Lower lobe of right lung (tissue), 2 donors: ENCODE measurements at places on chromosomes 4 and X.
A peak's percentile ranks its signal among the peaks of the same experiment; 100 is the strongest.

GRCh38 chr4:55381502-55381901 lies 14.3 kb upstream of the TMEM165 start:
- no peak for DNase-seq

GRCh38 chr4:96379524-96379923 lies 539.6 kb downstream of the PDHA2 start:
- no peak for DNase-seq

GRCh38 chrX:39734174-39734776 lies 363.5 kb downstream of the BCOR start:
- no peak for DNase-seq

- no peak for DNase-seq
Observed at GRCh38 chr4:72743078-72743477, 174.1 kb upstream of the ADAMTS3 start.

DNA sequence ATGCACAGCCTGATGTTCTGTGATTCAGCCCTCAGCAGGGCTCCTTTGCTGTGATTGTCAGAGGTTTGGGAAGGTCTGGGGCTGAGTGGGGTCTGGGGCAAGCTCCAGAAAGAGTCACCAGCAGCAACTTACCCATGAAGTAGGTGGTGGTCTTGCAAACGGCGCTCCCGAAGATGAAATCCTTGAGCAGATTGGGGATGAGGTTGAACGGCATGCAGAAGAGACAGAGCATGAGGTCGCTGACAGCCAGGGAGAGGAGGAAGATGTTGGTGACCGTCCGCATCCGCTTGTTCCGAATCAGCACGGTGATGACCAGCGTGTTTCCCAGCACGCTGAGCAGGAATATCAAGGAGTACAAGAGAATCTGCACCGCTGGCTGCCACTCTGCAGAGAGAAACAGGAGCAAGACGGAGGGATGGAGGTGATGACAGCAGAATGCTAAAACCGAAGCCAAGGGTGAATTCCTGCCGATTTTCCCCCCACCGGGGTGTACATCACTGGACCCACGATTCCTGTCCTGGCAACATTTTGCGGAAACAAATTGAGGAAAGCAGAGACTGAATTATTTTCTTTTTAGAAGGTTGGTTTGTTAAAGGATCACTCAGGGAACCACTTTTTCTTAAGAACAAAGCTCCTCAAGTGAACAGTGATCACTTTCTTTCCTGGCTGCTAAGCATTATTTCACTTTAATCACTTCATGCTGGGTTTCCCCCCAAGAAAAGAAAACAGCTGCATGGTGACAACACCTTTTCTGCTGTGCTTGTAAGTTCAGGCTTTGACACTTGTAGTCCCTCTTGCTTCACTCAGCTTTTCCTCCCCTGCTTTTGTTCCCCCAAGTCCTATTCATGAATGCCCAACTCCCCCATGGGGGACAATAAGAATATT lies 941 bp downstream of the CCKAR start:
- DNase-seq = no peak

- no peak for DNase-seq
Observed at GRCh38 chr4:147056940-147057610, 111.4 kb upstream of the TTC29 start.

- DNase-seq = no peak
Observed at GRCh38 chr4:152234571-152234970, 301.3 kb downstream of the FBXW7 start.

- DNase-seq = no peak
Observed at GRCh38 chrX:38260231-38260630, 39.6 kb upstream of the SRPX start.

GRCh38 chrX:18883234-18883960 lies 100.5 kb downstream of the PHKA2 start:
- DNase-seq = peak; percentile 73

DNA sequence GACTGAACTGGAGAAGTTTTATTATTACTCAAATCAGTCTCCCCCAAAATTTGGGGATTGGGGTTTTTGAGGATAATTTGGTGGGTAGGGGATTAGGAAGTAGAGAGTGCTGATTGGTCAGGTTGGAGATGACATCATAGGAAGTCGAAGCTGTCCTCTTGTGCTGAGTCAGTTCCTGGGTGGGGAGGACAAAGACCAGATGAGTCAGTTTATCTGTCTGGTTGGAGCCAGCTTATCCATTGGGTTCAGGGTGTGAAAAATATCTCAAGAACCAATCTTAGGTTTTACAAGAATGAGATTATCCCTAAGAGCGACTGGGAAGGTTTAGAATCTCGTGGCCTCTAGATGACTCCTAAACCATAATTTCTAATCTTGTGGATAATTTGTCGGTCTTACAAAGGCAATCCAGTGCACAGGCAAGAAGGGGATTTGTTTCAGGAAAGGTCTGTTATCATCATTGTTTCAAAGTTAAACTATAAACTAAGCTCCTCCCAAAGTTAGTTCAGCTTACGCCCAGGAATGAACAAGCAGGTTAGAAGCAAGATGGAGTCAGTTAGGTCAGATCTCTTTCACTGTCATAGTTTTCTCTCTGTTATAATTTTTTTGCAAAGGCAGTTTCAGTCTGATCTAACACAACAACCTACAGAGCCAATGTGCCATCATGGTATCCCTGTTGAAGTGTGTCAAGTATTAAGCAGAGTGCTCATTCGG lies 274.5 kb downstream of the SLC7A11 start:
- no peak for DNase-seq

GRCh38 chrX:69297506-69297905 lies 132.3 kb upstream of the PJA1 start:
- DNase-seq = no peak

GRCh38 chr4:83170952-83171399 lies 56.4 kb upstream of the PLAC8 start:
- DNase-seq = no peak

GRCh38 chr4:95381843-95382580 lies 166.8 kb downstream of the UNC5C start:
- no peak for DNase-seq

DNA sequence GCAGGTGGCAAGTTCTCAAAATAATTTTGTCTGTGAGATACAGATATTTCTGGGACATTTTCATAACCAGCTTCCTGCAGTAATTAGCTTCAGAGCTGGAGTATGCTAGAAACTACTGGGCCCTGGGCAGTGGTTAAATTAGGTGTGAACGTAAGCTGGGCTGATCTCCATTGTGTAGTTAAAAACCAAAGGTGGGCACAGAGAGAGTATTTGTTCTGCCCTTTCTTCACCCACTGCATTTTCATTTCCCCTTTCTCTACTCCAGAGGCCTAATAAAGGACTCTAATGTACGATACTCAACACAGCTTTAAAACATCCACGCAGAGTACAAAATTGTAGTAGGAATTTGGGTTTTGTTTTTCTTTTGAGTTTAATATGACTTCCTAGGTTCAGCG lies 252.7 kb downstream of the SPRY1 start:
- no peak for DNase-seq

DNA sequence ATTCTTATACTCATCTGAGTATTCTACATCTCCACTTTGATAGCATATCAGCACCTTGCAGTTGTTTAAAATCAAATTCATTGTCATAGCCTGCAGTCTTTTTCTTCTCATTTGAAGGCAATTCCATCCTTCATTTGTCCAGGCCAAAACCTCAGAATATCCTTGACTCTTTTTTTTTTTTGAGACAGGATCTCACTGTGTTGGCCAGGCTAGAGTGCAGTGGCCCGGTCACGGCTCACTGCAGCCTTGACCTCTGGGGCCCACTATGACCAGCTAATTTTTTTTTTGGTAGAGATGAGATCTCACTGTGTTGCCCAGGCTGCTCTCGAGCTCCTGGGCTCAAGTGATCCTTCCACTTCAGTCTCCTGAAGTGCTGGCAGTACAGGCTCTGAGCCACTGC lies 2.6 kb downstream of the MRPL1 start:
- DNase-seq = no peak

DNA sequence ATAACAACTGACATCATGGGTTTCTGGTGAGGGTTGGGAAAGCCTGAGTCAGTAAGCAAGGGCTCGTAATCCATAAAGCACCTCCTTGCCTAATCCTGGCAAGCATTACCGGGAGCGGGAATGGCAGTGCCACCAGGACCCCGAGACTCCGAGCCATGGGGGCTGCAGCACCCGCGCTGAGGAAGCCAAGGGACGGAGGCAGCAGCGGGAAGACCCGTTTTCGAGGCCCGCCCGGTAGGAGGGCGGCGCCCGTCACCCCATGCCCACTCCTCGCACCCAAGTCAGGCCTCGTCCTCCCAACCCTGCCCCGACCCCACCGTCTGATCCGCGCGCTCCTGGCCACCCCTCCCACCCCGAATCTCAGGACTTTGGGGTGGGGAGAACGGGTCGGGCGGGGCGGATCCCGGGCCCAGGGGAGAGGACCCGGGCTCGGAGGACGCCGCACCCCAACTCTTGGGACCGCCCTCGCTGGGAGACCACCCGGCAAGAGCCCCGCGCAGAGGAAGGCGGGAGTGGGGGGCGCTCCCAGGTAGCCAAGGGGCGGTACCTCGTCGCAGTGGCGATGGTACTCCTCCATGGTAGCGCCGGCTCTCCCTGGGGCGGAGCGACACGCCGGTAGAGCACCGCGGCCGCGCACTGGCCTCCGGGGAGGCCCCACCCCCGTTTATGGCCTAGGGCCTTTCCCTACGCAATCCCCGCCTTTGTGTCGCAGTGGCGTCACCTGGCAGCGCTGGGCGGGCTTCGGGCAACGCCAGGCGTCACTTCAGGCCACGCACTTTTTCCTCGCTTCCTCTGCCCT lies at the start of gene DYNLT3:
TSS of gene DYNLT3 (minus strand) at position 638 of the 799 bp plus-strand sequence. CDS start at position 577, 61 bp downstream.
- peak; percentile 90 for DNase-seq

DNA sequence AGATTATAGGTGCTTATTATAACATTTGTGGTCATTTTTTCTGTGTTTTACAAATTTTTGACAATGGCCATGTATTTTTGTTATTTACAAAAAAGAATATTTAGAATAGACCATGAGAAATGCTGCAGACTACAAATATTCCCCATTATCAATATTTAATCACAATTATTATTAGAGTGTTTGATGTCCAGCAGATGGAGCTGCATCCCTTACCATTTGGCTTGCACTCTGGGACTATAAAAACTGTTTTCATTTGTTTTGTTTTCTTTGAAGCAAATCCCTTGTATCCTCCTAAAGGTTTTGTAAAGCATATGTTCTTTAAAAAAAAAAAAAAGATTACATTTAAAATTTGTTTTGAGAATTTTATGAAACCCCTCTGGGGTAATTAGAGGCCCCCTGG lies 85.6 kb upstream of the CXorf66 start:
- DNase-seq = no peak

- no peak for DNase-seq
Observed at GRCh38 chr4:153318696-153319320, 25.7 kb upstream of the MND1 start.

- DNase-seq = no peak
Observed at GRCh38 chrX:15435836-15436619, 51.8 kb upstream of the VEGFD start.

GRCh38 chrX:68942104-68942503 lies 113.3 kb downstream of the EFNB1 start:
- DNase-seq = no peak

DNA sequence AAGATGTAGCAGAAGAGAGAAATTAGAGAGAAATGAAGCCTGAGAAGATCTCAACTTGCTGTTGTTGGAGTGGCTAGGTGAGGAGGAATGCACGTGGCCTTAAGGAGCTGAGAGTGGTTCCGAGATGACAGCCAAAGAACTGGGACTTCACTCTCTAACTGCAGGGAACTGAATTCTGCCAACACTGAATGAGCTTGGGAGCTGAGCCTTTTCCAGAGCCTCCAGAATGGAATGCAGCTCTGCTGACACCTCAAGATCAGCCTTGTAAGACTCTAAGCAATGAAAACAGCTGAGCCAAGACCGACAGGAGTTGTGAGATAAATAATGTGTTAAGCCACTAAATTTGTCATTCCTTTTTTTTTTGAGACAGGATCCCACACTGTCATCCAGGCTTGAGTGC lies 73.0 kb downstream of the TLL1 start:
- no peak for DNase-seq

DNA sequence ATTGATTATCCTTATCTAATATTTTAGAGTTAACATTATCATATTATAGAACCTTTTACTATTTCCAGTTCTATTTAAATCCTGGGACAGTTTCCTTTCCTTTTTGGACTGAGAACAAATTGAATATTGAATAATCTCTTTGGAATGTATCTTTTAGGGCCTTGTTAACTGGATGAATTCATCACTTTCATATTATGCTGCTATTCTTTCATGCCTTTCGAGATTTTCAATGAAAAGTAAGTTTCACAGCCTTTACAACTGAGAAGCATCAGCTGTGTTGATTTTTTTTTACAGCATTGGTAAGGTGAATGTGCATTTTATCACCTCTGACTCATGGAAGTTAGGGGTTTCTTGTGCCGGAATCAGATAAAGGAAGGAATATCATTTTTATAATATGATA lies 39.6 kb downstream of the PDLIM5 start:
- no peak for DNase-seq

- no peak for DNase-seq
Observed at GRCh38 chrX:82127228-82128123, 925.6 kb downstream of the SH3BGRL start.

- DNase-seq = no peak
Observed at GRCh38 chr4:141002323-141002805, 130.9 kb downstream of the RNF150 start.

- no peak for DNase-seq
Observed at GRCh38 chr4:105058177-105058812, 88.4 kb upstream of the TET2 start.

- no peak for DNase-seq
Observed at GRCh38 chr4:157172011-157172410, 48.5 kb upstream of the GRIA2 start.

GRCh38 chr4:61824454-61824853 lies 624.3 kb downstream of the ADGRL3 start:
- DNase-seq = no peak

DNA sequence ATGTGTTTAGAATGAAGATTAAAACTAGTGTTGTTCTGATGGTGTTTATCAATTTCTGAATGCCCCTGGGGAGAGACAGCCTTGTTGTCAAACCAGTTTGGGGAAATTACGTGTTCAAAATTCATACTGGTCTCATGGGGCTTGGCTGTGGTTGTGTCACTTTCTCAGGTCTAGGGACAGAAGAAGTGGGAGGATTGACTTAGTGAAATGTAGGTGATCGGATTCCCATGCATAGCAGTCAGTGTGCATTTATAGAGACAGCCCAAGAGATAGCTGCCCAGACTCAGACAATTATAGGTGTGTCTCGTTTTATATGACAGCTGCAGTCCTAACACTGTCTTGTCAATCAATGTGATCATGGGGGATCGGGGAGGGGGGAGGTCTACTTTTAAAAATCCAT lies 94.4 kb upstream of the CLCN4 start:
- no peak for DNase-seq

DNA sequence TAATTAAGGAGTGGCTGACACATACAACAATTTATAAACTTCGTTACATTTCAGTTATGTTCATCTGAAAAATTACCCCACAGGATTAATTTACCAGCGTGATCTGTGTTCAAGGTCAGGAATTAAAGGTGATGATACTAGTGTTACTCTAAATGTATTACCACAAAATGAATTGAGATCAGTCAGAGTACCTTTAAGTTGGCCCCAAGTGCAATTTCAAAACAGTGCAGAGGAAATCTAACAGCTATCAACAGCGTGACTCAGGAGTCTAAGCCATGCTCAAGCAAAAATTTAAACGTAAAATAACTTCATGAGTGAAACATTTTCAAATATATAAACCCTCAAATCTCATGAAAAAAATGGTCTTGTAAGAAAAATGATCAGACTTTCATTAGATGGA lies 18.7 kb downstream of the ANTXR2 start:
- no peak for DNase-seq
